ENCODE measurements at places on chromosomes 7 and 10.

DNA sequence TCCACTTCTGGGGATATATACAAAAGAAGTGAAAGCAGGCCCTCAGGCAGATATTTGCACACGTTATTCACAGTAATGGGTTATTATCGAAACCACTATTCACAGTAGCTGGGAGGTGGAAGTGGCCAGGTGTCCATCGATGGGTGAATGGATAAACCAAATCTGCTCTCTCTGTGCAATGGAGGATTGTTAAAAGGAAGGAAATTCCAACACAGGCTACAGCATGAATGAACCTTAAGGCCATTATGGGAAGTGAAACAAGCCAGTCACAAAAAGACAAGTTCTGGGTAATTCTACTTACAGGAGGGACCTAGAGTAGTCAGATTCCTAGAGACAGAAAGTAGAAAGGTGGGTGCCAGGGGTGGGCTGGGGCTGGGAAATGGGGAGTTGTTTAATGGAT is 48.5 kb upstream of the BHLHA15 start:
- no peak for DNase-seq

DNA sequence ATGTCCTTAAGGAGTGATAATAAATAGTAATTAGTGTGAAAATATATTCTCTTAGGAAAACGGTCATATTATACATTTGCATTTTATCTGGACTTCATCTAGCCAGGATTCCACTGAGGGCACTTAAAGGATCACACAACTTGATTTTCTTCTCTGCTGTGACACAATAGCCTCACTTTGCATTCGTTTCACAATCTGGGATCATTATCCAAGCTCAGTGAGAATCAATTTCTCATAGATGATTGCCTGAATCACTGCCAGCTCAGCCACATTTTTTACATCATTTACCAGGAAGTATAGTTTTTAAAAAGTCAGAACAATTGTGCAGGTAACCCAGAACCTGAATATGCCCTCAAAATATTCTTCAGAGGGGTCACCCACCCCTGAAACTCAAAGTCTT is 68.9 kb downstream of the PTPRZ1 start:
- no peak for DNase-seq

- no peak for DNase-seq
Measured at GRCh38 chr10:88954458-88955083, 2.0 kb upstream of the ACTA2 start.

GRCh38 chr10:3514691-3515090 is 270.3 kb downstream of the KLF6 start:
- DNase-seq: no peak

DNA sequence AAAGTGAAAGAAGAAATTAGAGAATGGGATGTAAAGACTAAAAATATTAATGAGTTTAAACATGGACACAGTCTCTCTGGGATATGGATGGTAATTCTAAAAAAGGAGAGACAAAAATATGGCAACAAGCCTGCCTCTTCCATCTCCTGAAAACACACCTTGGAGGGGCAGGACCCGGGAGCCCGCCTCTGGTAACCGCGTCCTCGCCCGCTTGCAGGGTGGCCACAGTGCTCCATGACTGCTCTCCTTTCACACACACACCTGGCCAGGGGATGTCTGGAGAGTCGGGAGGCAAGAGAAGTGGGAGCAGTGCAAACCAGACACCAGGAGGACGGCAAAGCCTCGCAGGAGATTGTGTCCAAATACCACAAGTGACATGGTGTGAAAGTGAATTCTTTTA is 166.3 kb downstream of the ZMYND11 start:
- DNase-seq: no peak

DNA sequence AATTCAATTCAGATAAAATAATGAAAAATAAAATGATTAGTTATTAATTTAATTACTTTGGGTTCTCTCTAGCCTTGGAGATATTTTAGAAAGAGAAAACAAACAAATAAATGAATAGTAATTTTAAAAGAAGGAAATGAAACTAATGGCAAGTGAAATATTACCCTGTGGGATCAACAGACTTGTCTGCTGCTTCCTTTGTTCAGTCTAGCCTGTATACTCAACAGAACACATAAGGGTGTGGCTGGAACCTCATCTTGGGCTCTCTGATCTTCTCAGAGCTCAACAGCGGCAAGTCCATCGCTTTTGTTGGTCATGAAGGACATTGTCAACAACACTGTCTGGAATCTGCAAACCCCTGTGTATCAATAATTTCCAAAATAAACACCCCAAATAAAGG is 904.9 kb downstream of the IPMK start:
- no peak for DNase-seq

- no peak for DNase-seq
Measured at GRCh38 chr7:143382126-143382790, 1.1 kb downstream of the ZYX start.

DNA sequence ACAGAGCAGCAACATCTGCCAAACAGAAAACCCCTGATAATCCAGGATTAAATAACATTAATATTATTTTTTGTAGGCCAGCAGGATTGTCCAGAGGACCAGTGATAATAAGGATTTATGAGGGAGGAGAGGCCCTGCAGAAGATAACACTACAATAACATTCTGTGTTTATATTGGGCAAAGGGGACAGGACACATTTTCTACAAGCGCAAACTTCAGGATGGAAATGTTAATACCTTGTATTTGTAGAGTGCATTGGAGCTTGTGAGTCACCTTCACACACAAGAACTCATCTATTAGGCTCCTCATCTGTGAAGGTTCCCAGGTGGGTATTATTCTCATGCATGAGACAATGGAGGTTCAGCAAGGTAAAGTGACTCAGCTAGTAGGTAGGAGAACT is 51.0 kb downstream of the BAMBI start:
- DNase-seq: no peak

- no peak for DNase-seq
Measured at GRCh38 chr10:49272251-49273081, 26.5 kb upstream of the C10orf71 start.

DNA sequence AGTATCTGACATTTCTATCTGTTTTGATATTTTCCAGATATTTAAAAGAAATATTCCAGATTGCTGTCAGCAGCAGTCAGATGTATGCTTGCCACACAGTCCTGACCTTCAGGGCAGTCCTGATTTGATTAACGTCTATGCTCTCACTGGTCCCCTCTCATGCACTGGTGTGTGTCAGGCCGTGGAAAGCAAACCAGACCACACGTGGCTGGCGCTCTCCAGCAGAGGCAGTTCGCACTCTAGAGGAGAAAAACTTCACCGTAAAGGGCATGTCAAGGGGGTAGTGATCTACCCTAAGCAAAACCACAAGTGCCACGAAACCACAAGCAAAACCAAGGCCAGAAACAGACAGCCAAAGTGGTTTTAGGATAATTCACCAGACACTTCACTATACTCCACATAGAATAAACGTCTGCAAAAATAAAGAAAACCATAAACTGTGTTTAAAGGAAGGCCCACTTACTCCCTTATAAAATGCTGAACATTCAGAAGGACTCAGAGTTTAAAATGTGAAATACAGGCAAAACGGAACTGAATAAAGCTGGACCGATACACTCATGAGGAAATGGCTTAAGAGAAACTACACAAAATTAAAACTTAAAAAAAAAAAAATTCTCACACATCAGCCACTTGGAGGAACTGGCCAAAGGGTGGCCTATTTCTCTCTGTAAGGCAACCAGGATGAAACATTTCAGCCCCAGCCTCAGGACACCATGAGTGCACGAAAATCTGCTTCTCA is 26.4 kb downstream of the PARP12 start:
- DNase-seq: peak; percentile 23

DNA sequence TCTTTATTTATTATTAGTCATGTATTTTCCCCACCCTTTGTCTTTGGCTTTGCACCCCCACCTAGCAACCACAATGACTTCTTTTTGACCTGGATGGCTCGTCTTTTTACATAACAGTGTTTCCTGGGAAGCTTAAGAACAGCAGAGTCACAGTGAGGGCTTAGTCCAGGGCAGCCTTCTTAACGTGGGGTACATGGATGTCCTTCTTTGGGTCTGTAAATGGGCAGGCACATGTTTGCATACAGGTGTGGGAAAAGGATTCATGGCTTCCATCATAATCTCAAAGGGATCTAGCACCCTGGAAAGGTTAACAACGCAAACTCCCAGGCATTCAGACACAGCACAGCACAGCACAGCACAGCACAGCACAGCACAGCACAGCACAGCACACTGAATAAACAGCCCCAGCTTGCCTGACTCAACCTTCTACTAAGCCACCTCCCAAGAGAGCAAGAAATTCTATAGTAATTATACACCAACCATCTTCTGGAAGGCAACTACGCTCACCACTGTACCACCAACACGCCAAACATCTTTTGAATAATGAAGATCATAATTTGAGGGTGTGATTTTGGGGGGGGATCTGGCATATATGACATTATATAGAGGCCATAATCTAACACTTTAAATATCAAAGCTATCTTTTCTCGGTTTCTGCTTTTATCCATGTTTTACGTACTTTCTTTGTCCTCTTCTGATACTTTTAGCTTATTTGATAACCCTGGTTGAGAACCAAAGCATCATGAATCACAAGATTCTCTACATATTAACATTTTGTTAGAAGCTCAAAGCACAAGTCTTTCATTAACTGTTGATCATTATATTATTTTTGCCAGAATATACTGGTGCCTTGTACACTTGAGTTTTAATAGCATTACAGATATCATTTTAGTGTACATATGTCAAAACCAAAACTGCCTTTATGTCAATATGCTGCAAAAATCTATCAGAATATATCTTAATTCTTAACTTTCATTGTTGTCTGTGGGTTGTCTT is 177.2 kb upstream of the KLF14 start:
- DNase-seq: no peak

DNA sequence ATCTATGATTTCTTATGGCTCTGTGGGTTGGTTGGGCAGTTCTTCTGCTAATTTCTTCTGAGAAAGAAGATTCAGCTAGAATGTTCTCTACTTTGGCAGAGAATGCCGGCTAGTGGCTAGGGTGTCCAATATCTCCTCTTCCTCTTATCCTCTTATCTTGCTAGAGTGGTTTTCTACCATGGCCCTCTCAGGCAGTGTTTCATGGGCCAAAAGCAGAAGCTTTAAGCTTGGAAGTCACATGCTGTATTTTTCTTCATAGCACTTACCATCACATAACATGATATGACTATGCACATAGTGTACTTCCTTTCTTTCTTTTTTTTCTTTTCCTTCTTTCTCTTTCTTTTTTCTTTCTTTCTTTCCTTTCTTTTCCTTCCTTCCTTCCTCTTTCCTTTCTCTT is 140.0 kb downstream of the ITGB8 start:
- no peak for DNase-seq

GRCh38 chr10:3090914-3091787 is 23.8 kb downstream of the PFKP start:
- DNase-seq: peak; percentile 91

DNA sequence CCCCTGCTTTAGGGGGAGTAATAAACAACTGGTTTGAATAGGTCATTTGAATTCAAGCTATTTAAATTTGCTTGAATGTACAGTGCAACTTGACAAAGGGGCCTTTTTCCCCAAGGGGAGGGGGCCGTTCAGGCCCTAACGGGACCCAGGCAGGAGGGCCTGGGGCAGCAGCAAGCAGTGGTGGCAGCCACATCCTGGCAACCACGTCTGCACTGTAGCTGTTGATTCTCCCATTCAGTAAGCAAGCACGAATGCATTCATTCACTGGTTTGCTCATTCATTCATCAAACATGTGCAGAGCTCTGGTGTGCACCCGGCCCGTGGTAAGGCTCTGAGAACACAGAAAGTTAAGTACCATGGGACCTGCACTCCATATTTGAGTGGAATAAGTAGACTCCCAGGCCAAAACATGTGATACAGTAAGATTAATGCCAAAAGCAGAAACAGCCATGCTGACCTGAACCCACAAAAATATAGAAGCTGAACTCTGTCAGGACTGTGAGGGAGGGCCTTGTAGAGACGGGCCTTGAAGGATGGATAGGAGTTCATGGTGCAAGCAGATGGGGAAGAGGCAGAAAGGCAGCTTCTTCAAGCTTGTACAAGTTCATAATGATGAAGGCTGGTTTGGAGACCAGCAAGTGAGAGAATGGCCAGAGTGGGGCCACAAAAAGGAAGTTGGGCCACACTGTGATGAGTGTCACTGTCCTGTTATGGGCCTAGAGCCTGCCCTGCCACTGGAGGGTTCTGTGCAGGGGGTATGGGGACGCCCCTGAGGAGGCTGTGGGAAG is 29.3 kb upstream of the C10orf53 start:
- no peak for DNase-seq

GRCh38 chr10:92801978-92802872 is 46.1 kb upstream of the EXOC6 start:
- DNase-seq: no peak

GRCh38 chr10:110214371-110214826 is 7.0 kb downstream of the MXI1 start:
- DNase-seq: no peak

- peak; percentile 41 for DNase-seq
Measured at GRCh38 chr10:71769279-71769823, 4.0 kb downstream of the VSIR start.

DNA sequence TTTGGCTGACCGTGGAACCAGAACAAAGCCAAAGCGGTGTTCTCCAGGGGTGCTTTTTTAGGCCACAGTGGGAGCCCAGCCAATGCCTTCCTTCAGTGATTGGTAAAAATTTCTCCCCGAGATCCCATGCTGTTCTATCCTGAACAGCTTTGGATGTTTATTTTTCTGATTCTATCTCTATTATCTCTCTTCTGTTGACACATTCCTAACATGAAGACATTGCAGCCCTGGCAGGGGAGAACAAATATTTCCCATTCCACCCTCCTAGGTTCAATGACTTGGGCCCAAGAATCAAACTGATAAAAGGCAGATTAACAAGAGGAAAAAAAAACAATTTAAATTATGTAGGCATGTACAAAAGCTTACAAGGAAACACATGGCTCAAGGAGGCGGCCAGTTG is 162.7 kb downstream of the PFKFB3 start:
- DNase-seq: no peak

GRCh38 chr10:68109331-68109730 is at the start of gene MYPN:
Gene MYPN (plus strand): TSS chr10:68109488. CDS start chr10:68121439, 11,951 bp downstream.
- DNase-seq: no peak

GRCh38 chr7:119720541-119720940 is 552.4 kb upstream of the KCND2 start:
- DNase-seq: no peak

GRCh38 chr10:111379534-111380187 is 302.8 kb downstream of the ADRA2A start:
- DNase-seq: no peak

Measured in activated CD4-positive, alpha-beta T cell treated with anti-CD3 and anti-CD28 coated beads, Interleukin-2, amount 50 U/mL, for 16 hours (primary cell).